ENCODE measurements at places on chromosomes 11 and 22.

DNA sequence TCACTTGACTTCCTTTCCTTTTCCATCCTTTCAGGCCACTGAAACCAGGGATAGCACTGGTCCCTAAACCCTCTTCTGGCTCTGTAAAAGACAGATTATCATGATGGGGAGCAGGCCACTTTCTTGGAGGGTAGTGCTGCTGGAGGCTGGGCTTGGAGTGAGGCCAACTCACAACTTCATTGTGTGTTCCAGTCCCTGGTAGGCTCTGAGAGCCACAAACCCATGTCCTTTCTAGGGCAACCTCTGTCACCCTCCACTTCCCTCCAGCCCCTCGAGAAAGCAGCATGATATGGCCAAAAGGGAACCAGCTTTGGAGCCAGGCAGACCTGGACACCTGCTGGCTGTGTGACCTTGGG is 2.3 kb downstream of the TKFC start:
- DNase-seq = no peak

- no peak for DNase-seq
These were observed 26.0 kb downstream of the DUSP8 start for GRCh38 chr11:1546077-1546535.

DNA sequence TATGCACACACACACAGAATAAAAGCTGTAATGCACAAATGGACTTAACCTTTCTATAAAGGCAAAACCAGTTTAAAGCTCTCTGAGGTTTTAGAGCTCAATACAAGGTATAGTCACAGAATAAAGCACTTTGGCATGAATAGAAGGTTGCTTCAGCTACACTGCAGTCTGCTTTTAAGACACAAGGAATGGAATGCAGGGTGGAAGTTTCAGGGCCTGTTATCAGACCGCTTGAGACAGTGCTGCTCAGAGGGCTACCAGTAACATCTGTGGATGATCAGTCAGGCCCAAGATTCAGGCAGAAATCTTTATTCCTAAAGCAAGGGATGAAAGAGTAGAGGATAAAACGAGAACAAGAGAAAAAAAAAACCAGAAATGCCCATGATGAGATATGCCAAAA is 46.7 kb downstream of the CD44 start:
- DNase-seq = no peak

DNA sequence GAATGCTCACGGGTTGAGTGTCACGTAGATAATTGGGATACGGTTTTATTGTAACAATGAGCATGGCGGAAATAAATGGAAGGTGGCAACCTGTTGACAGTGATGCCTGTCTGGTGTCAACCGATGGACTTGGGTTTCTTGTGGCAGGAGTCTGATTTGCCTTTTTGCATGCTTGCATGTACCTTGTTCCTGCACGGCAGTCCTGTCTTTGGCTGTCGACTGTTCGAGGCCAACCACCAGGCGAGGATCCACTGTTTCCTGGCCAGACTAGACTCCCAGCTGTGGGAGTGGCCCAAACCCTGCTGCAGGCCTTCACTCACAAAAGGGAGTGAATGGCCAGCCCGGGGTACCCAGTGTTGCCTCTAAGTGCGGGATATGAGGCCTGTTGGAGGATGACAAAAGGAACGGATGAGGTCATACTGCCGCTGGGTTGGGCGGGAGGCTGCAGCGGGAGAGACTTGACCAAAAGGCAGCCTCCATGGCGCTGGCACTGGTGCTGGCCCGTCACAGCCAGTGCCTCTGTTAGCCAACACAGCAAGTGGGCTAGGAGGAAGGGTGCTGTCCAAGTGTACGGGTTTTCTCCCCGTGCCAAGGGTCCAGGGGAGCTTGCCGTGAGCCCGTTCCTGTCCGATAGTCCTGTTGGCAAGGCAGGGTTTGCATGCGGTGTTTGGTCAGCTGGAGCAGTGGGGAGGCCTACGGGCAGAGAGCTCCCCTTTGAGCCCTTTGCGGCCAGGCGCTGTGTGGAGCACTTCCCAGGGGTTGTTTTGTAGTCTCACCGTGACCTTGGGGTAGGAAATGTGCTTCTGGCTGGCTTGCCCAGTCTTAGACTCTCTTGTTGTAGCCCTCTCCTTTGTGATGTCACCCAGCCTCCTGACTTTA is 974 bp downstream of the DGCR8 start:
- no peak for DNase-seq

GRCh38 chr11:85848006-85848405 is 7.2 kb upstream of the CCDC83 start:
- no peak for DNase-seq

GRCh38 chr11:112248201-112248600 is 12.5 kb downstream of the PLET1 start:
- no peak for DNase-seq

- no peak for DNase-seq
These were observed 4.0 kb downstream of the BANF1 start for GRCh38 chr11:66006134-66006890.

DNA sequence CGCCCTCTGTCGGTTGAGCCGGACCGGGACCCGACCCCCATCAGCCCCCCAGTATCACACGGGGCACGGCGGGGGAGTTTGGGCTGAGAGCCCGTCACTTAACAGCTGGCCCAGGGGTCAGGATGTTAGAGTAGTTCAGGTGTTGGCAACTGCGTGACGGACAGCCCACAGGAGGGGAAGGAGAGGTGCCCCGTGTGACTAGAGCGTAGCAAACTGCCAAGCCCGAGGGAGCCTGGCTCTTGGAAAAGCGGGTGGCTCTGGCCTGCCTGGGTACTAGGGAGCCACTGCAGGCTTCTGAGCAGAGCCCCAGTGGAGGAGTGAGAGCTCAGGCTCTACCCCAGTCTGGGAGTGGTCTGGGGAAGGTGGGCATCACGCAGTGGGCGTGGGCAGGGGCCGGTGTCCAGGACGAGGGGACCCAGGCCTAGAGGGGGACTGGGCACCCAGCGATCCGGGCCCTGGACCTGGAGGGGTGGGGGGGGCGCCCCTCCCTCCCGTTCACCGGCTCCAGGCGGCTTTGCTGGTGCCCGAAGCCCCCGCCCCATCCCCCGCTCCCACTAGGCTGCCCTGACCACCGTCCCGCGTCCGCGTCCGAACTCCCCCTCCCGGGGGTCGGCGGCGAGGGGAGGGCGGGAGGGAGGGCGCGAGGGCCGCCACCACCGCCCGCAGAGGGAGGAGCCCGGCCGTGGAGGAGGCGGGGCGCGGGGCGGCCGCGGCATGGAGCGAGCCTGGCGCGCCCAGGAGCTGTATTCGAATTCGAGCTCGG is 24.4 kb downstream of the SHANK3 start:
- DNase-seq = no peak

GRCh38 chr11:132638423-132638822 is 893.9 kb downstream of the OPCML start:
- no peak for DNase-seq

DNA sequence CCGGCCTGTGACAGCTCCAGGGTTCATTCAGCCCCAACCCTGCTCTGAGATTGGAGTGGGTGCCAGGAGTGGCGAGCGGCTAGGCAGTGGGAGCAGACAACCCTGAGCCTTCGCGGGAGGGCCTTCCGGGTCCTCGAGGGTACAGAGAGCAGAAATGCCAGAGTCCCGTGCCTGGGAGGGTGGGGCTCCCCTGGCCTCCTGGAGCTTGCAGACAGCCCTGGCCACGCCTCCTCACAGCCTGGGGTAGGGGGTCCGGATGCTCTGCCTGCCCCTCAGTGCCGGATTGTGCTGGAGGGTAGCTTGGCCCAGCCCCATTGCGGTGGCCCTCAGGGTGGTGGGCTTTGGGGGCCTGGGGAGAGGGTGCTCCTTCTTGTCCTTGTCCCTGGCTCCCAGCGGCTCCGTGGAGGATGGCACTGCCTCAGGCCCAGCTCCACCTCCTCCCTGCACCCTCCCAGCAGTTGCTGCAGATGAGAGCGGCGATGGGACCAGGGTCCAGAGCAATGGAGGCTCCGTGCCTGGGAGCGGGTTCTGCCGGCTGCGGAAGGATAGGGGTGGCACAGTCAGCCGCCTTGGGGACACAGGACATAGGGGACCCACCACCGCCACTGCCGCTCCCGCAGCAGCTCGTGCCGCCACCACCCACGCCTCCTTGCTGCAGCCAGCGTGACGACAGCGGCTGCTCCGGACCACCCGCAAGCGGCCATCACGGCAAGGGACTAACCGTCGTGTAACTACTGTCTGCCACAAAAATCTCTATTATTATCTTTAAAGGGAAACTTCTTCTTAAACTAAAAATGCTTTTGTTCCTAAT is 34.9 kb upstream of the OR10G7 start:
- DNase-seq = no peak

DNA sequence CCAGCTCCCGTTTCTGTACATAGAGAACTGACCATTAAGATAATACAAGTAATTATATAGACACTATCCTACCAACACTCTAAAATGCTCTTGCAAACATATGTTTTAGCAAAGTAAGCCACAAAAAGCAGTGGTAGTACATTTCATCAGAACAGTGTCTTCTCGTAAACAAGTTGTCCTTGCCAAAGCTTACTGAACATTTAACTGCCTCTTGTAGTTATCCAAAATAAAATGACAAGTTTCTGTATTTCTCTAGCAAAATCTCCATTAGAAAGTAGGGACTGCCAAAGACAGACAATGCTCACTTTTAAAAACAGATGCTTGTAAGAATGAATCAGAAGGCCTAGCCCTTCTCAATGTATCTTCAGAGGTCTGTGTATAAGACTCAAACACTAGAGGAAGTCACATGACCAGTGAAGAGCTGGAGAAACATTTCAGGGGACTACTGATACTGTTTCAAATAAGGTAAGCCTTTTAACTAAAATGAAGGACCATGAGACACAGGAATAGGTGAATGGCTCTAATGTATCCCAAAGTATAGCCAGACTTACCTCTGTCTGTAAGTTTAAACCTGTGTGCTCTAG is 7.8 kb upstream of the ZC3H12C start:
- no peak for DNase-seq

DNA sequence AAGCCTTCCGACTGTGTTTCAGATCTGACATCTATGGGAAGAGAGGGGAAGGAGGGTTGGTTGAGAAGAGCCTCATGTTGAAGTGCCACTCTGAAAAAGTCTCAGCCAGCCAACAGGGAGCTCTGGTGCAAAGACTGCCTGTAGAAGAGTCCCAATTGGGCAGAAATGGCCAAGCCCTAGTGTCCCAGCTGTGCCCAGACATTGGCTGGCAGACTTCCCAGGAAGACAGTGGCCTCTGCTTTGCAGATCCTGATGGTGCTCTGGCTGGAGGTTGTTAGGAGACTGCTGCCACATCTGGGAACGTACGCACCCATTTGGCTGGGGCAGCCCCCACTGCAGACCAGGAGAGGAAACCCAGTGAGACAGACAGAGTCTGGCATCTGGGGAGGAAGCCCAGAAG is 3.2 kb upstream of the PLA2G3 start:
- DNase-seq = no peak

DNA sequence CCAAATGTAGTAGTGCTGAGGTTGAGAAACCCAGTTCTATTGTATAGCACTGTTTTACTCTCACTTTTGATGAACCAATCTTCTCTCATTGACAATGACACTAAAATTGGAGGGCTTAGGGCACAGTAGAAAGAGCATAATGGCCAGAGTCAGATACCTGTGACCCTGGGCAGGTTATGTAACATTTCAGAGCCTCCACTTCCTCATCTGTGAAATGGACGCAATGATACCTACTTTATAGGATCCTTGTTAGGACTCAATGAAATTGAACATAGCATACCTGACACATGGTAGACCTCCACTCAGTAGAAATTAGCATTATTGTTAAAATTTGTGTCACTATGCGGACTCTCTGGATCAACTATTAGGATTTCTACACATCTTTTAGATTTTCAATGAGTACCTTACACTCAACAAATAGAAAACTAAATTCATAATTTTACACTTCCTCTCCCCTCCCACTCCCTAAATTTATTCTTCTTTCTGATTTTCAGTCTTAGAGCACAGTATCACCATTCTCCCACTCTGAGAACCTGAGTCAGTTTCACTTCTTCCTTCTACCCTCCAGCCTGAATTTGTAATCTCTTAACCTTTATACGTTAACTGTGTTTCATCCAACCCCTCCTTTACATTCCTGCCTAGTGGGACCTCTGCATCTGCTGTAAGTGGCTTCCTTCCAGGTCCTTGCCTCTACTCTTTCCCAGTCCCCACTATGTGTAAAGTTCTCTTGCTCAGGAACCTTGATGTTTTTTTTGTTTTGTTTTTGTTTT is 78.3 kb downstream of the MICAL2 start:
- no peak for DNase-seq

GRCh38 chr22:20015971-20016733 is 471 bp downstream of the ARVCF start:
- DNase-seq = no peak

GRCh38 chr11:27991736-27992135 is 116.2 kb downstream of the KIF18A start:
- no peak for DNase-seq

DNA sequence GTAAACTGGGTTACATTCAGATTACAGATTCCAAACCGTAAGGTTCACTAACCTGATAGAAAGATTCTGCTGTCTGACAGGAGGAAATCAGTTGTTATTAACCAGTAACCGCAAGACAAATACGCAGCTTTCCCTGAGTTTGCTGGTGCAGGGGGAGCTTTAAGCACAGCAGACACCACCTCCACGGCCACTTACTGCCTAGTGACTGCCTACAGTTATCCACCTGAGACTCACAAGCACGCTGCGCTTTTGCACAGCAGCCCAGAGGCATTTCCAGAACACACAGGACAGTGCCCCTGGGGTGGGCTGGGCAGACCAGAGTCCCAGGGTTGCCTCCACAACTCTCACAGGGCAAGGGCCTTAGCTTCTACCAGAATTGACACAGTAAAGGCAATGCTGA is 90.9 kb downstream of the CTTN start:
- no peak for DNase-seq

DNA sequence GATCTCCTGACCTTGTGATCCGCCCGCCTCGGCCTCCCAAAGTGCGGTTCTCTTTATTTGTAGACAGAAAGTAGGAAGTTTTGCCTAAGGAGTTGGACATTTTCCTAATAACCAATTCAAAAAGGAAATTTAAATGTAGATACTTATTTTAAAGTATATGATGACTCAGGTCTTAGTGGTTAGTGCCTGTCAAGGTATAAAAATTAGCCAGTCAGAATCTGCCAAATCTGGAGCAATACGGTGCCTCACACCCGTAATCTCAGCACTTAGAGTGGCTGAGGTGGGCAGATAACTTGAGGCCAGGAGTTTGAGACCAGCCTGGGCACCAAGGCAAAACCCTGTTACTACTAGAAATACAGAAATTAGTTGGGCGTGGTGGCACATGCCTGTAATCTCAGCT is 86.7 kb upstream of the RASSF10 start:
- DNase-seq = no peak

Measured in caudate nucleus (tissue), 63 donors.